Panc1 (cell line): ENCODE measurements at places on chromosomes 4 and X.

DNA sequence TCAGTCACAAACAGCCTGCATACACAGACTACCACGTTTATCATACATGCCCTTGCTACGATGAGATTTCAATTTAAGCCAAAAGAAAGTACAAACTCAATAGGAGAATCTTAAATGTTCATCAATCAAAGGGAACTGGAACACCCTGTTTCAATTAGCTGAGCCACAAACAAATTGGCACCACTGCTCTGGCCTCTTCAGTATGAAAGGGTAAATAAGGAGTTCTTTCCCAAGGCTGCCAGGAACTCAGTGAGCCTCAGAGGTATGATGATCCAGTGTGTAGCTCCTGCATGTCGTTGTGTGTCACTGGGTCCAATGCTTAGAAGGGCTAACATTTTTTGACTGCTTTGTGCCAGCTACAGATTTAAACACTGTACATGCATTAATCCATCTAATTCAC is 5.4 kb downstream of the RNF150 start:
- no peak for DNase-seq
- H3K36me3 ChIP-seq = no peaks in the 10 kb centered on the region
- H3K27ac ChIP-seq = no peak overlapping the region
- no peaks in the 10 kb centered on the region; the same call in 1 of the 2 replicates for H3K27me3 ChIP-seq
- H3K4me1 ChIP-seq = no peaks in the 10 kb centered on the region

DNA sequence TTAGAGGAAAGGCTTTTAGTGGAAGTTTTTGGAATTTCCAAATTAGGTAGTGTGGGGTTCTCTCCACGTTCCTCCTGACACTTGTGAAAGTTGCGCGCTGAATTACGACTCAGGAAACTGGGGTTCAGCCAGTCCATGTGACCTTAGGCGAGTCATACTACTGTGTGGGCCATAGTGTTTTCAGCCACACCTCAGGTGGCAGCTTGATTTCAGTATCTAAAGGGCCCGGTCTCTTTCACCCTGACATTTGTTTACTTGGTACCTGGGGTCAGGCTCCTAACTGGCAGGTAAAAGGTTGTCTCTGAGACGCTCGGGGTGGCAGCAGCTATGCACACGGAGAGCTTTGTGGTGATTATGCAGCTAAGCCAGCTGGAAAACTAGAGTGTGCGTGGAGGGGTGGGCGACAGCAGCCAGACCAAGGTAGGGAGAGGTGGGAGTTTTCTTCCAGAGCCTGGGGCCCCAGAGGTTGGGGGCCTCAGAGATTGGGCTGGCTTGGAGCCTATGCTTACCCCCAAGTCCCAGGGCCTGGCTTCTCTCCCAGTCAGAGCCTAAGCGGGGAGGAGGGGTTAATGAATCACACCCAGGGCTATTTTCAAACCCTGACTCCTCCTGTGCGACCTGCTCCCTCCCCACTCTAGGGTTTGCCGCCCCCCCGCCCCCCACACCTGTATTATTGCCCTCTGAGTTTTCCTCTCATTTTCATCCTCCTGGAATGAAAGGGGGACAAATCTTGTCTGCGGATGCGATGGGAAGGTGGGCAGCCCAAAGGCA is 47.2 kb downstream of the STARD8 start:
- no peak for DNase-seq
- no peaks in the 10 kb centered on the region for H3K36me3 ChIP-seq
- no peak overlapping the region for H3K27ac ChIP-seq
- H3K27me3 ChIP-seq = no peaks in the 10 kb centered on the region
- H3K4me3 ChIP-seq = no peak overlapping the region

- DNase-seq = no peak
- no peaks in the 10 kb centered on the region for H3K27me3 ChIP-seq
- no peak overlapping the region for H3K4me3 ChIP-seq
- no peak overlapping the region for H3K27ac ChIP-seq
Observed at GRCh38 chrX:10798041-10798440, 177.7 kb upstream of the MID1 start.

GRCh38 chr4:174531486-174531885 is 9.2 kb upstream of the HPGD start:
- no peaks in the 10 kb centered on the region for H3K27me3 ChIP-seq
- no peak overlapping the region for H3K4me3 ChIP-seq
- no peaks in the 10 kb centered on the region for H3K36me3 ChIP-seq
- no peak for DNase-seq
- H3K4me1 ChIP-seq = no peaks in the 10 kb centered on the region

DNA sequence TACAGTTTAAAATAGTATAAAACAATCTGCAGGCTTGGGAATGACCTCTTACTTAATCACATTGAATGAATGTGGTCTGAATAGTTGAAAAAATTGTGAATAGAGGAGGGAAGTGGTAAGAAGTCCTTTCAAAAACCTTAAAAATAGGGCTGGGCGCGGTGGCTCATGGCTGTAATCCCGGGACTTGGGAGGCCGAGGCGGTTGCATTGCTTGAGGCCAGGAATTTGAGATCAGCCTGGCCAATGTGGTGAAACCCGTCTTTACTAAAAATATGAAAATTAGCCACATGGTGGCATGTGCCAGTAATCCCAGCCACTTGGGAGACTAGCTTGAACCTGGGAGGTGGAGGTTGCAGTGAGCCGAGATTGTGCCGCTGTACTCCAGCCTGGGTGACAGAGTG is 36.5 kb downstream of the HERC3 start:
- H3K27me3 ChIP-seq = no peaks in the 10 kb centered on the region
- no peaks in the 10 kb centered on the region for H3K36me3 ChIP-seq
- H3K27ac ChIP-seq = no peak overlapping the region
- DNase-seq = no peak
- H3K4me1 ChIP-seq = no peaks in the 10 kb centered on the region

- H3K27me3 ChIP-seq = no peaks in the 10 kb centered on the region
- no peaks in the 10 kb centered on the region for H3K36me3 ChIP-seq
- no peak overlapping the region for H3K27ac ChIP-seq
- no peaks in the 10 kb centered on the region for H3K4me1 ChIP-seq
- H3K4me3 ChIP-seq = no peak overlapping the region
- DNase-seq = no peak
Observed at GRCh38 chr4:68416591-68416990, 30.7 kb upstream of the TMPRSS11E start.

DNA sequence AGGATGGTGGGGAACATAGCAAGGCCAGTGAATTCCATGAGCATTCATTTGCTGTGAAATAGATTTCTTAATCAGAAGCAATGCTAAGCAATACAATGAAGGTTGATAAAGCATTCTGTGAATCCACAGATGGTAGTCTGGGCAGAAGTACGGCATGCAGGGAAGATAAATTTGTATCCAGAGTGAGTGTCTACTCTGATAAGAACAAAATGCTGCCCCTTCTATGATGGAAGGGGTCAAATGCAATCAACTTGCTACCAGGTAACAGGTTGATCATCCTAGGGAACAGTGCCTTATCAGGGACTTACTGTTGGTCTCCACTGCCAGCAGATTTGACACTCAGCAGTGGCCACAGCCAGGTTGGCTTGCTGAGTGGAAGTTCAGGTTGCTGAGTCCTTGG is 189.4 kb downstream of the MAB21L2 start:
- no peaks in the 10 kb centered on the region for H3K27me3 ChIP-seq
- H3K27ac ChIP-seq = no peak overlapping the region
- H3K4me3 ChIP-seq = no peak overlapping the region

GRCh38 chr4:184387351-184387750 is 87.0 kb downstream of the IRF2 start:
- DNase-seq = no peak
- H3K4me1 ChIP-seq = peaks cover 39% of the 10 kb centered on the region
- 0 out of 2 replicates have a peak overlapping the region, but pooled peaks have one; percentile 7 for H3K27ac ChIP-seq

DNA sequence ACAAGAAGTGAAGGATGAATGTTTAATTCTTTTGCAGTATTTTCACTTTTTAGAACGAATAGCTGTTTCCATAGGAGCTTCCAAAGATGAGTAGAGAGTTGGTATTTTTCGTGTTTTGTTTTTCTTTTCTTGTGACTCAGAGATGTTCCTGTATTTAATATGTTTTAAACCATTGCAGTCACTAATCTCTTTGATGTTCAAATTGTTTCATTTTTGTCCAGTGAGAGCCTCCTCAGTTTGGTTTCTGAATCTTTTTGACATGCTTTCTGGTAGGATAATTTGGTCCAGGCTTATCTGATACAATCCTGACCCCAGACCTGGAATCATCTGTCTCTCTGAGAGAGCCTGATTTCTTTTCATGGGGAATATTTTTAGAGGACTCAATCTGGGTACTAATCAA is 41.6 kb downstream of the BEX3 start:
- H3K27ac ChIP-seq = no peak overlapping the region
- no peaks in the 10 kb centered on the region for H3K36me3 ChIP-seq
- no peak for DNase-seq
- no peaks in the 10 kb centered on the region for H3K4me1 ChIP-seq
- no peak overlapping the region for H3K4me3 ChIP-seq
- no peaks in the 10 kb centered on the region for H3K27me3 ChIP-seq

DNA sequence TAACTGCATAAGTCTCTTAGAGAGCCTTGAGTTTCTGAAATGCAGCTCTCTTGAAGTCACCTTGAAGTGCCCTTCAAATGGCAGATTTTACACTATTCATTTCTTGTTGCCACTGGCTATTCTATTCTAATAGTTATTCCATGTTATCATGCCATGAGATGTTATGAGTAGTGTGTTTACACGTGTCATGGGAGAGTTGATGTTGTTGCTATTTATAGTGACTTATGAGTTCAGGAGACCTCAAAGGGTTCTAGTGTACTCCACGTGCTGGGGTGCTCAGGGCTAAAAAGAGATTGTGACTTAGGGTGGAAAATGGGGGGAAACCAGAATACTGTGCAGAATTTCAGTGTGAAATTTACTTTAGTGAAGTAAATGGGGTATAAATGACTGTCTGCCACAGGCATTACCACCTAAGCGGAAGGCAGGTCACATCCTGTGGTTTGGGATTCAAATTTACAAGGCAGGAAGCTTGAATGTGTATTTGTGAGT is 77.1 kb upstream of the SLC4A4 start:
- H3K27ac ChIP-seq = no peak overlapping the region
- H3K36me3 ChIP-seq = no peaks in the 10 kb centered on the region
- no peak overlapping the region for H3K4me3 ChIP-seq

DNA sequence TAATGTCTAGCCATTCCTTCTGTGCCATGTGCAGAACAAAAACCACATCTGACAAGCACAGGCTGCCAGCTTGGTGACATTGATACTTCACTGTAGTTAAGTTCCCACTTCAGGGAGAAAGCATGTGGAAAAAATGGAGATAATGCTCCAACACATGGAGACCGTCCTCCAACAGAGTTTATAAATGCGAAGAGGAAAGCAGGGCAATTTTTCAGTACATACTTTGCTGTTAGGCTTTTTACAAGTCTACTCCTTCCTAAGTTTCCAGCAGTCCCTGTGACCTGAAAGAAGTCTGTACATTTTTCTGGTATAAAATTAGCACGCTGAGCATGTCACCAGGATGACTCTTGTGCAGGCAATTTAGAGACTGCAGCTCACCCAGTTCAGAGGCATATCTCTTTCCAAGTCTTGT is 766.9 kb upstream of the IGFBP7 start:
- no peak for DNase-seq
- H3K27ac ChIP-seq = no peak overlapping the region
- H3K4me1 ChIP-seq = no peaks in the 10 kb centered on the region
- H3K4me3 ChIP-seq = no peak overlapping the region

- H3K4me1 ChIP-seq = no peaks in the 10 kb centered on the region
- H3K4me3 ChIP-seq = no peak overlapping the region
- DNase-seq = no peak
- H3K27me3 ChIP-seq = no peaks in the 10 kb centered on the region
- no peak overlapping the region for H3K27ac ChIP-seq
- H3K36me3 ChIP-seq = peaks cover 10% of the 10 kb centered on the region
Observed at GRCh38 chr4:75484190-75484589, 30.0 kb downstream of the RCHY1 start.

- peak within 1 kb of the TSS; percentile 97 for H3K27ac ChIP-seq
- H3K27me3 ChIP-seq = no peaks in the 10 kb centered on the region
- peak; percentile 67 for DNase-seq
- no peaks in the 10 kb centered on the region for H3K36me3 ChIP-seq
Observed at GRCh38 chrX:101051549-101052302, at the start of gene TRMT2B. TSS of gene TRMT2B (minus strand) at chrX:101052111. CDS start at chrX:101042289, 9,822 bp downstream.

DNA sequence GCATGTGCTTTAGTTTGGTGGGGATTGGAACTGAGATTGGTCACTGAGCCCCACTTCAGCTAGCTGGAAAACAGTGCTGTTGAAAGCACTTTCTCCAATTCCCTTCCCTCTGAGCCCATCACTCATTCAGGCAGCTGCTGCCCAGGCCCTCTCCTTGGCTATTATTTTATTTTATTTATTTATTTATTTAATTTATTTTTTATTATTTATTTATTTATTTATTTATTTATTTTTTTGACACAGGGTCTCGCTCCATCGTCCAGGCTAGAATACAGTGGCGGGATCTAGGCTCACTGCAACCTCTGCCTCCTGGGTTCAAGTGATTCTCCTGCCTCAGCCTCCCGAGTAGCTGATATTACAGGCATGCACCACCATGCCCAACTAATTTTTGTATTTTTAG is 51.8 kb upstream of the RBPJ start:
- H3K36me3 ChIP-seq = no peaks in the 10 kb centered on the region
- no peak for DNase-seq
- no peak overlapping the region for H3K27ac ChIP-seq
- no peak overlapping the region for H3K4me3 ChIP-seq

DNA sequence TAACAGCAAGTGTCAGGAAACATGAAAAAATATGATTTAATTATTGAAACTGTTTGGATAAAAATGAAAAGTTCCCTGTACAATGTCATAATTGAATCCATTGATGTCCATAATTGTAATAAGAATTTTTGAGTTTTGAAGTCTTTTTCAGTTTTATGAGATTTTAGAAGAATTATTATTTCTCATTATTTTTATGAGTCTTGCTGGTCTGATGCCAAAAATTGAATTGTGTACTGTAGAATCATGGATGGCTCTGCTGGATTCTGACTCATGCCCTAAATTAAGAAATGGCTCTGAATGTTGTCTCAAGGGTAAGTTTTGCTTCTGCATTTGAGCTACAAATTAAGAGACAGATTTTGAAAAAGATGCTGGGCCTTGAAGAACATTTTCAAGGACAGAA is 132.8 kb upstream of the MAP9 start:
- DNase-seq = no peak
- H3K36me3 ChIP-seq = no peaks in the 10 kb centered on the region
- H3K4me1 ChIP-seq = no peaks in the 10 kb centered on the region
- no peaks in the 10 kb centered on the region for H3K27me3 ChIP-seq
- H3K4me3 ChIP-seq = no peak overlapping the region

- no peaks in the 10 kb centered on the region for H3K27me3 ChIP-seq
- H3K27ac ChIP-seq = no peak overlapping the region
- no peak for DNase-seq
- H3K4me1 ChIP-seq = no peaks in the 10 kb centered on the region
- no peak overlapping the region for H3K4me3 ChIP-seq
Observed at GRCh38 chr4:107734120-107734519, 14.1 kb upstream of the PAPSS1 start.
